ENCODE measurements at places on chromosomes 5 and 9.

DNA sequence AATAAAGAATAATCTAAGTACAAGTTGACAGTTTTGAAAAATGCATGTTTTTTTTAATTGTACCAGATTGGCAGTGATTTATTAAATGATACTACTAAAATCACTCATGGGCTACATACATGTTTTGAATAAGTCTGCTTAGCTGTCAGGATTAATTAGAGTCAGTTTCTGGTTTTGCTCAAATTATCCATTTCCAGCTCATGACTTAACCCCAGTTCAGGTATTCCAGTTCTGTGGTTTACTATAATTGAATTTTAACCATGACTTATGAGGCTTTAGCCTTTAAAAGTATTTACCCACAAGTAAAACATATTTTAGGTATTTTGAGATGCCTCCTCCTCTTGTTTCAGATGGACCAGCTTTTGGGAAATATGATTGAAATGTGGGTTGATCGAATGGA is 17.8 kb upstream of the LRRC70 start:
- DNase-seq, result no peak

- no peak for DNase-seq
Observed at GRCh38 chr9:123493627-123494026, 137.6 kb downstream of the CRB2 start.

DNA sequence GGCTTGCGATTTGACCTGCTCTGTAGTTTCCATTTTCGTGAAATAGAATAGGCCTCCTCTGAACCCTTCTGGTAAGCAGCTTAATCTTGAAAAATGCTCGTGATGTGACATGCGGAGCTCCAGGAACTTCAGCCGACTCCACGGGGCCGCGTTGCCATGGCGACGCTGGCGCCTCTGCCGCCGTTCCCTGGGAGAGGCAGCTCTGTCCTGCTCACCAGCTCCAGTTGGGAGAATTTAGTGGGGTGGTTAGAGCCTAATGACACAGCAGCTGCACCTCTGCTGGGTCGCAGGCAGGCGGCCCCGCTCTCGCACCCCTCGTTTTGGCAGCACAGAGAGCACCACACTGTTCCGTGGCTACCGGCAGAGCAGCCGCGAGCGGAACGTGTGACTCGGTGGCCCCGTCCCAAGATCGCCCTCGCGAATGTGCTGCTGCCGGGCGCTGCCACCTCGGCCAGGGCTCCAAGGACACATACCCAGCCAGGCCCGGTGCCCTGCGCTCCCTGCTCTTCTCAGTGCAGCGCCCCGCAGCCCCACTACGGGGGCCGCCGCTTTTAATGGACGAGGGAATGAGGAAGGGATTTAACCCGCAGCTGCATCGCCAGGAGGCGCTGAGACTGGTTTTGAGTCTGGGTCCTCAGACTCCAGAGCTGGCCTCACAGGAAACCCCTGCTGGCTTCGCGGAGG is 131.2 kb upstream of the LMX1B start:
- DNase-seq, result no peak

GRCh38 chr5:109690242-109690974 is 681 bp downstream of the MAN2A1 start:
- peak; percentile 35 for DNase-seq

GRCh38 chr9:8633784-8634183 is 834.2 kb upstream of the DMAC1 start:
- DNase-seq, result no peak

GRCh38 chr5:746258-746761 is 38.2 kb downstream of the ZDHHC11B start:
- DNase-seq, result no peak

DNA sequence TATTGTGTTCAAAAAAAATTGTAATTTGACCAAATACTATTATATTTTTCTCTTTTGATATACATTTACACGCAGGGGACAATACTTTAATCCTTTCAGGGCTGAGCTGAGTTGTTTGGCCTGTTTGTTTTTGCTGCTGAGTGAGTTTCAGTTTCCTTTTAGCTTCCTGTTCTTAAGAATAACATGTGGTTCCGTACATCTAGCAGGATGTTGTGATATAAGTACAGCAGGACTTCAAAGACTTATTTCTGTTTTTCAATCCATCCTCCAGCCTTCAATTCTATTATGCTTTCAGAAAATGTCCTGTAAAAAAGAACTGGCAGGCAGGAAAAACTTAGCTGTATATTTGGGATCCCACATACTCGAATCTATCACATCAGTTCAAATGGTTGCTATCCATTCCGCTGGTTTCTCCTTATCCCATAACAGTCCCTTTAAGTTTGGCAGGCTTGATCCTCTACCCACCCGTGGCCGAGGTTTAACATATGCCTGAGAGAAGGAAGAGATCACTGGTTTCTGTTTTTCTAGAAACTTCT is 1037.3 kb upstream of the ACO1 start:
- no peak for DNase-seq

GRCh38 chr5:125267636-125268248 is 521.3 kb upstream of the ZNF608 start:
- no peak for DNase-seq

GRCh38 chr9:126111556-126111955 is 215.1 kb upstream of the MVB12B start:
- DNase-seq, result no peak

GRCh38 chr9:6686396-6686795 is 40.9 kb upstream of the GLDC start:
- DNase-seq, result no peak

DNA sequence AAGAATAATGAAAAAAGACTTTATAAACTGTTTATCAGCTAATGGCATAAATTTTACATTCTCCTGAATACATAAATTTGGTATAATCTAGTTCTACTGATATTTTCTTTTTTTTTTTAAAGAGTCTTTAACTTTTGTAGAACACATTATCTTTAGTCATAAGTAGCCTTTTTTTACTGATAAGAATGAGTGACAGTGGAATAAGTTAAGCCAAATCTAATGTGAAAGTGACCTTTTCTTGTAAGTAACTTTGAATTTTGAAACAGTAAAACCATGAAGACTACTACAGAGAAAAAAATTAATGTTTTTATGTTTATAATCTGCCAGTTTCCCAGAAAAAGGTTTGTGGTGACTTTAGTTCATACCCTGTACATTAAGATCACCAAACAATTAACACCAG is 13.7 kb downstream of the CEP78 start:
- no peak for DNase-seq

DNA sequence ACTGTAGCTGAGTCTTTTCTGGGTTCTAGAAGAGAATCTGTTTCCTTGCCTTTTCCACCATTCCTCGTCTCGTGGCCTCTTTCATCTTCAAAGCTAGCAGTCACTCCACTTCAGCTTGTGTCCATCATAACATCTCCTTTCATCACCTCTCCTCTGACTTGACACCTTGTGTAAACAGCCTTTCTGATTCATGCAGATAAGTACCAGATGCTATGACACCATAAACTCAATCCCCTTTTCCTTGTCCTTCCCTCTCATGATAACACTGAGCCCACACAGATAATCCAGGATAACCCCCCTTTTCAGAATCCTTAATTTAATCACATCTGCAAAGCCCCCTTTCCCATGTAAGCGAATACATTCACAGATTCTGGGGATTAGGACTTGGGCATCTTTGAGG is 95.5 kb downstream of the SNX24 start:
- no peak for DNase-seq

GRCh38 chr5:109411627-109412026 is 1.9 kb upstream of the PJA2 start:
- DNase-seq, result no peak

DNA sequence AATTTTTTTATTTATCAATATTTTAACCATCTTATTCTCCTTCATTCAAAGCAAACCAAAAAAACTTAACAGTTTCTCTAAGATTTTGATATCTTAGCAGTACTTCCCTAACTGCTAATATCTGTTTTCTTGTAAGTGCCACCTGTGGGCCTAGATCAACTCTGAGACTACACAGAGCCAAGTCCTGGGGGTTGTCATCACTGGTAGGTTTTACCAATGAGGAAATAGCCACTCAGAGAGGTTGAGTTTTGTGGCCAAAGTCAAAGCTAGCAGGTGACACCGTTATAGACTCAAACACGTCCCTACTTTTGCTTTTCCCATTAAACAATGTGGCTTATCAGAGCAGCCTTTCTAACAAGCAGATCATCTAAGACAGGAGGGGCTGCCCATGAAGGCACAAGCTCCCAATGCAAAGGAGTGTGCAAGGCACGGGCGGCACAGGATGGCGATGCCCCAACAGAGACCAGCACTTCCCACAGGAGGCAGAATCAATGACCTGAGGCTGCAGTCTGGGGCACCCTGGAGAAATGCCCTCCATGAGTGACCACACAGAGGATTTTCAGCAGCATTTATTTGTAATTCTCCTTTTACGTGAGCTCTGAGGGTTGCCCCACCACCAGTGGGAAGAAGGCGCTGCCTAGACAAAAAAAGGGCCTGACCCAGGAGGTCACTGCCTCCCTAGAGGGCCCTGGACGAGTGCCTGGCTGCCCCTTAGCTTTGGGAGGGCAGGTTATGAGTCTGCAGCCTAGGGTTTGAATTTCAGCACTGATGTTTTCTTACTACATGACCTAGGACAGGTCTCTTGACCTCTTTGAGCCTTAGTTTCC is 7.4 kb downstream of the TBC1D2 start:
- DNase-seq, result no peak

- no peak for DNase-seq
Observed at GRCh38 chr5:177448244-177448950, 1.8 kb downstream of the PRR7 start.

GRCh38 chr9:16342246-16343020 is 528.0 kb downstream of the BNC2 start:
- no peak for DNase-seq

DNA sequence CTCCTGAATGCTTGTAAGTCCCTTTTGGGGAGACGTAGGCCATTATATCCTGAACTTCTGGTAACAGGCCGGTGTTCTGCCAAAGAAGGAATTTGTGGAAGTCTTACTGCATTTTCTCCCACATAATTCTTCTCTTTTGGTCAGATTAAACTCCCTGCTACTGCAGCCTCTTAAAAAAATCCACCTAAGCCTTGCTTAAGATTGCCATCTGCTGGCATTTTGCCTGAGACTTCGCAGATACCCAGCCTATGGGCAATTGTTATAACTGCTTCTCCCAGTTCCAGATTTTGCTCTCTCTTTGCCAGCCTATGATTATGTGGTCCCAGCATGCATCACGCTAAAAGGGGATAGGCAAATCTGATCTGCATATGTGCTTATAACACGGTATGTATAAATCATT is 391.6 kb upstream of the CHD1 start:
- DNase-seq, result no peak

DNA sequence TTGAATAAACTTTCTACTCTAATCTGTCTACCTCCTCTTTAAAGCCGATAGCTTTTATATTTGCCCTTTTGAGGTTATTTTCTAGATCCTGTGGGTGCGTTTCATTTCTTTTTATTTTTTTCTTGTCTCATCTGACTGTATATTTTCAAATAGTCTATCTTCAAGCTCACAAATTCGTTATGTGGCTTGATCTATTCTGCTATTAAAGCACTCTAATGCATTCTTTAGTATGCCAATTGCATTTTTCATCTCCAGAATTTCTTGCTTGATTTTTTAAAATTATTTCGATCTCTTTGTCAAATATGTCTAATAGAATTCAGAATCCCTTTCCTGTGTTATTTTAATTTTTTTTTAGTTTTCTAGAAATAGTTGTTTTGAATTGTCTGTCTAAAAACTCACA is 172.4 kb downstream of the CYLC2 start:
- no peak for DNase-seq

DNA sequence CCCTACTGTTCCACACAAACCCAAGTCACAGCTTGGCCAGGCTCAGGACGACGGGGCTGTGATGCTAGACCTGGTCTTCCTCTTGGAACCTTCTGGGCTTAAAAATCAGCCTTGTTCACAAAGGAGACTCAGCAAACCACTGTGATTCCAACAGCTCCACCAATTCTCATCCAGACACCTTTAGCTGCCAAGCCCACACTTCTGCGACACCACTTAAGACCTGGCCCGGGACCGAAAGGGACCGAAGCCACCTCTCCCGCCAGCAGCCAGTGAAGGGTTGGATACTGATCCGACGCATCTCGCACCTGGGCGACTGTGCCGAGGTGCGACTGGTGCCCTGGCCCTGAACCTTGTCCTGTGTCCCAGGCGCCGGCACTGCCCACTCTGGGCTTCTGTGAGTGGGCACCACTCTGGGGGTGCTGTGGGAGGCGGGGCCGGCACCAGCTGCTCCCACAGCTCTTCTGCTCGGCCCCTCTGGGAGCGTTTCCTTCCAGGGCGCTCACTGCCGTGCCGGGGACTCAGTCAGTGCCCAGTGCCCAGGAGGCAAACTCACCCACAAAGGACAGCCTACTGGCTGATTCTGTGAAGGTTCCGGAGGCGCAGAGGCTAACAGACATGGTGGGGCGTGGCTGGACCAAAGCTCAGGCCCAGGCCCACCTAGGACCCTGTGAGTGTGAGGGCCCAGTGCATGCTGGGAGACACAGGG is 50.9 kb downstream of the EXD3 start:
- DNase-seq, result no peak

- no peak for DNase-seq
Observed at GRCh38 chr5:110304176-110304575, 422.3 kb downstream of the TMEM232 start.

- DNase-seq, result no peak
Observed at GRCh38 chr5:133845271-133845670, 123.2 kb downstream of the C5orf15 start.

- no peak for DNase-seq
Observed at GRCh38 chr5:178225174-178225573, 7.4 kb downstream of the PHYKPL start.

DNA sequence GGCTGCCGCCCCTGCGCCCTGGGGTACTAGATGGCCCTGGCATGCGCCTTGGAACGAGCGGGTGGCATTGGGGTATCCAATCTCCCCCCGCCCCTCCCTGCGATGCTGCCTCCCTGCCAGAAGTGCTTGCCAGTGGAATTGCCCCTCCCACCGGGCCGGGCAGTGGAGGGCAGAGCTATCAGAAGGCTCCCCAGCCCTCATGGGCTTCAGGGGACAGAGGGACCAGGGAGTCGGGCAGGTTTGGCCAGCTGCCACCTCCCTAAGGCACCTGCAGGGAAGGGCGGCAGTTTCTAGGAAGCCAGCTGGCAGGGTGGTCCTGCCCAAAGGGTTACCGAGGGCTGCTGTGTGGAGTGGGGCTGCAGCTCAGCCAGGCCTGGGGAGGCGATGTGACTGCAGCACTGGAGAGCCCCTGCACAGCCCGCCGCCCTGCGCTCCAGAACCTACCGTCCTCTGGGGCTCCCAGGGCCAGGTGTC is 52.8 kb upstream of the EGFL7 start:
- no peak for DNase-seq

GRCh38 chr9:115098226-115098965 is 19.6 kb downstream of the TNC start:
- no peak for DNase-seq

DNA sequence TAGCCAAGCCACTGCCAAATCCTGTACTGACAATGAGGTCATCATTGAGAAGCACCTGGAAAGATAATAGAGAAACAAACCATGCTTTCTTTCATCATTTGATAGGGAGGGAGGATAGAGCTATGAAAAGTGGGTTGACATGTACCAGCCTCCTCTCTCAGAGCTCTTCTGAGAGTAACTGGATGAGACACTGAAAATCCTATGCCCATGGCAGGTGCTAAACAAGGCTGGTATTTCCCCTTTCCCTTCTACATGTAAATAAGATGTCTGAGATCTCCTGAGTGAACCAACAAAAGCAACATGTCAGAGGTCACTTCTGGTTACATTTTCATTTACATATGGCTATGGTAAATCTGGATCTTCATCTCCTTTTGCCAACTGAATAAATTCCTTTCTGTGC is 45.3 kb upstream of the TRAF1 start:
- no peak for DNase-seq

- DNase-seq, result no peak
Observed at GRCh38 chr5:24555229-24555628, 89.5 kb downstream of the CDH10 start.

All from stimulated activated CD4-positive, alpha-beta T cell treated with anti-CD3 and anti-CD28 coated beads, Interleukin-1b, Interleukin-23, amount 100 ng/mL, for 48 hours (primary cell).